ENCODE measurements at places on chromosomes 6 and 20. TPM values are rescaled to one million over a fixed set of nuclear protein-coding genes. Genes with fewer than 3 reads are reported as not detected.

The MYB gene
- 0.89 TPM for total RNA-seq

The ABCC10 gene
- 52.7 TPM for total RNA-seq

The IL20RA gene
- total RNA-seq: 39.5 TPM

The CRISP3 gene
- total RNA-seq: 117 TPM

The HLA-DOA gene
- 25.6 TPM for total RNA-seq

The NHLRC1 gene
- 4.1 TPM for total RNA-seq

The OPRM1 gene
- total RNA-seq: not detected

The PTPN1 gene
- 33.6 TPM for total RNA-seq

DNA sequence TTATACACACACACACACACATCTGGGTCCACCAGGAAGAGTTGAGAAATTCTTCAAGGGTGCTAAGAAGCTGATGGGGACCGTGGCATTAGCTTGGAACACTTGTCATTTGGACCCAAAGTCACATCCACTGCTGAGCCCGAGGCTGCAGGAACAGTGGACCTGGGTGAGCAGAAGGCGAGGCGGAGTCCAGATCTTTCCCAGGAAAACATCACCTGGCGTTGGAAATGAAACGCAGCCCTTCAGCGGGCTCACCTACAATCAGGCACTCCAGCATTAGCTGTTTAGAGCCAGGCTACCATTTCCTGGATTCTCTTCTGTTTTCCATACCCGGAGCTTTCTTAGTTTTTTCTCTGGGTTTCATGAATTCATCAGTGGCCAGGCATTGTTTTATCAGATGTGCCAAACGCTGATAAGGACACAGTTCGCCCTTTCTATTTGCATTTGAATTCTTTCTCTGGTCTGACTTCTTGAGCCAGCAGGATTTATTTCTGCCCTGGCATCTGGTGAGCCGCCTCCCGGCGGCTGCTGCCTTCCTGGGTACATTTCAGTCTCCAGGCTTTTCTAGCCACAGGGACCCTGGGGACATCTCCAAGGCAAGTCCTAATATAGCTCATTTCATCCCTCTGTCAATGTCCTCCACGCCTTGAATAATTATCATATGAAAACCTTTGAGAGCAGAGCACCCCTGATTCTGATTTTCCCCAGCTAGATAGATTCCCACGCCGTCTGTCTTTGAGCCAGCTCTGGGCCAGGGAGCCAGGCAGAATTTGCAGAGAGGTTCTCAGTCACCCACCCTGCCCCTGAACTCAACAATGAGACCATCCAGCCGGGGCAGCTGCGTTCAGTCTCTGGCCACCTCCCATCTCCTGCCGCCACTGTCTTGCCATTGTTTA lies 170.9 kb downstream of the TTLL2 start:
- no peak for DNase-seq

DNA sequence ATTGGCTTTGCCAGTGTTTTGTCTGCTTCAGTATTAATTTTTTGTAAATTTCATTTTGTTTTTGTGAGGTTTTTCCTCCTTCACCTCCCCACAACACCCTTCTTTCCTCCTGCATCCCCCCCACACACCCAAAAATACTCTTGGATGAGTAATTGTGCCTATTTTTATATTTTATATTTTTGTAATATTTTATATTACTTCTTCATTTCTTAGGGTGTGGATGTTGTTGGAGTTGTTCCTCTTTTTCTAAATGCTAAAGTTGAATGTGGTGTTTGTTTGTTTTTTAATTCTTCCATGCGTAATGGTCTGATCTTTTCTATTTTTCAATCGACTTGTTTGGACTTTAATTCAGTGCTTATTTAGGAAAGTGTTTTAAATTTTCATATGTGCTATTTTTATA lies 420.5 kb upstream of the SOX4 start:
- no peak for DNase-seq

DNA sequence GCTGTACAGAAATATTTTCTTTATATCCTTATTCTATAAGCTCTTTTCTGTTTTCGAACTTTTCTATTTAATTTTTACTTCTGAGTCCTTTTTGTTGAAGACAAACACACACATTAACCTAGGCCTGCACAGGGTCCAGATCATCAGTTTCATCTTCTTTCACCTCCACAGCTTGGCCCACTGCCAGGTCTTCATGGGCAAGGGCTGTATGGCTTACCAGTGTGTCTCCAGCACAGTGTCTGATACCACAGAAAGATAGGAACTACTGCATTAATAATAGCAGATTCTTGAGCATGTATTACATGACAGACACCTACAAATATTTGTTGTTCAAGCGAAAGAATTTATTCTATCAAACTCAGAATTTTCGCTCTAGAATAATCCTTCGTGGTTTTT lies 24.4 kb downstream of the QKI start:
- DNase-seq: no peak

DNA sequence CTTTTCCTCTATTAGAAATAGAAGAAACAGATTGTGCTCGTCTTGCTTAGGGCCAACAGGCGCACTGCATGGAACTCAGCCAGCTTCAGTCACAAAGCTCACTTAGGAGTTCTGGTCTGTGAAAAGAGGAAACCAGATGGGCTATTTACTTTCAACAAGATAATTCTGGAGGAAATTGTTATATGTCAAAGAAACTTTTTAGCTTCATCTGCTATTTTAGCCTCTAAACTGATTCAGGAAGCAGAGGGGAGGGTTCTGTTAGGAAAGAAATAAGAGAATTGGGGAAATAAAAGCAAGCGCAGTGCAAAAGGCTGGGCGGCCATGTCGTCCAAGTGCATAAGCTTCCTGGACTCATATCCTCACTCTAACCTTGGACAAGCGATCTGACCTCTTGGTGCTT lies 21.3 kb downstream of the PRKN start:
- no peak for DNase-seq

GRCh38 chr20:43863330-43863729 lies 51.3 kb upstream of the TOX2 start:
- no peak for DNase-seq

GRCh38 chr20:20192366-20192765 lies 140.0 kb downstream of the CFAP61 start:
- DNase-seq: no peak

DNA sequence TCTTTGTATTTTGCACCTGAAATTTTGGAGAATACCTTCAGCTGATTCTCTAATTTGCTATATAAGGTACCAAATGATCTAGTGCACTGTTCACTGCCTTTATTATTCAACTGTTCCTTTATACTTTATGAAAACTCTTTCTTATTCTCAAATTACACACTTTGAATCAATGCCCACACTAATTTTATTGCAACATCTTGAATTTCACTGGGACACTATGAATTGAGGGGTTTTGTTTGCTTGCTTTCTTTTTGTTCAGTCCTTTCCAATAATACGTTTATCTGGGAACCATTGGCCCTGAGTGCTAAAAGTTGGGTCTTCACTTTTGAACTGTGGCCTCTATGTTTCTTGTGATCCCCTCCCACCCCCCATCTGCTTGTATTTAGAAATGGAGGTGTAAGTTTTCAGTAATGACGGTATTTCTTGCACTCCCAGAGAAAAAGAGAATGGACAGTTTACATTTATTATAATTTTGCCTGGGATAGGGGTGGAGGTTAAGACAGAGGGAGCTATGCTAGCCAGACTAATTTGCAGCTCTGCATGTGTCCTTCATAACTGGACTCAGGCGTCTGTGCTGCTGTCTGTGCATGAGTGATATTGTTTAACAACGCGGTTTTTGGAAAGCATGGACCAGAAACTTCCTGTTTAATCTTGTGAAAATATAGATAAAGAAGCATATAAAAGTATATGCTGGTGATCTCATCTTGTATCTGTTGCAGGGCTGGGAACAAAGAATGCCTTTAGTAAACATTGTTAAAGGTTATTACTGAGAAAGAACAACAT lies 98.1 kb downstream of the DNAH8 start:
- DNase-seq: no peak

GRCh38 chr6:124371974-124372475 lies 568.4 kb downstream of the NKAIN2 start:
- no peak for DNase-seq

Measured in ureter (tissue), 1 donor.